ENCODE measurements at places on chromosomes 2 and 18. TPM values are rescaled to one million over a fixed set of nuclear protein-coding genes. Genes with fewer than 3 reads are reported as not detected.

The LOXHD1 gene
- total RNA-seq: 0.48 TPM

The LYG2 gene
- total RNA-seq: not detected

The KCNJ3 gene
- total RNA-seq: not detected

The PAIP2B gene
- total RNA-seq: 3.2 TPM

The KCNG3 gene
- total RNA-seq: not detected

DNA sequence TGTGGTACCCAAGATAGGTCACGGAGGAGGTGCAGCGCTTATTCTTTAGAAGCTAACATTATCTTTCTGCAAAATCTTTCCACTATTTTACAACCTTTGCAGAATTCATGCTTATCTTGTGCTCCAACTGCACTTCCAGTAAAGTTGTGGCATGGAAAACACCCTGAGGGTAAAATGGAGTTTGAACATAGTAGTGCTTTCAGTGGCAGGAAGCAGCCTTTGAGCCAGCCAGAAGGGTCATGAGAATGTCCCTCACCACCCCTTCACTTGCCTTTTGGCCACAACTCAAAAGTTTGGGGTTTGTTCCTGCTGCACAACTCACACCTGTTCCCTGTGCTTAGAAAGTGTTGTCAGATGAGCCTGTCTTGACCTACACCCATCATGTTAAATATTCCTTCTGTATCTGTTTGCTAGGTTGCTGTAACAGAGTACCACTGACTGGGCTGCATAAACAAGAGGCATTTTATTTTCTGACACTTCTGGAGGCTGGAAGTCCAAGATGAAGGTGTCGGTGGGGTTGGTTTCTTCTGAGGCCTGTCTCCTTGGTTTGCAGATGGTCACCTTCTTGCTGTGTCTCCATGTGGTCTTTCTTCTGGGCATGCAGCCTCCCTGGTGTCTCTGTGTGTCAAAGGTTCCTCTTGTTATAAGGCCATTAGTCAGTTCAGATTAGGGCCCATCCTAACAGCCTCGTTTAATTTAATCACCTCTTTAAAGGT is 194.1 kb downstream of the SMAD7 start:
- no peak for DNase-seq

GRCh38 chr2:122886479-122887145 is 1131.2 kb downstream of the TSN start:
- DNase-seq: no peak

DNA sequence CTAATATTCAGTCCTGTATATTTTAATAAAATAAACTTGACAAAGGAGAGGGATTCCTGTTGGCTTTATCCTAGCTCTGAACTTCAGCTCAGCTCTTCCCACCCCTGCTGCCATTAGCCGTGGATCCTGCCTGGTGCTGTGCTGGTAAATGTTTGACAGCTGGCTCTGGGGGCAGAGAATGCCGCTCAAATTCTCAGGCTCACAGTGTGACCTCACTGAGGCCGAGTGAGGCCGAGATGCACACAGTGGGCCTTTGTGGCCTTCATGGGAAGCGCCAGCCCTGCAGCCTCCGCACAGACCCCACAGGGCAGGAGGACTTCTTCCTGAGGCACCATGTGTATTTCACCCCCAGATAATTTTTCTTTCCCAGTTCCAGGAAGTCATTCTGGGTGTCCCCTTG is 16.5 kb upstream of the FAHD2A start:
- no peak for DNase-seq

- DNase-seq: no peak
These were observed 21.3 kb upstream of the NT5C1B start for GRCh38 chr2:18610651-18611050.

- DNase-seq: no peak
These were observed 238.4 kb downstream of the ACTR3 start for GRCh38 chr2:114128263-114128662.

- no peak for DNase-seq
These were observed 163.6 kb upstream of the SETBP1 start for GRCh38 chr18:44517136-44517535.

DNA sequence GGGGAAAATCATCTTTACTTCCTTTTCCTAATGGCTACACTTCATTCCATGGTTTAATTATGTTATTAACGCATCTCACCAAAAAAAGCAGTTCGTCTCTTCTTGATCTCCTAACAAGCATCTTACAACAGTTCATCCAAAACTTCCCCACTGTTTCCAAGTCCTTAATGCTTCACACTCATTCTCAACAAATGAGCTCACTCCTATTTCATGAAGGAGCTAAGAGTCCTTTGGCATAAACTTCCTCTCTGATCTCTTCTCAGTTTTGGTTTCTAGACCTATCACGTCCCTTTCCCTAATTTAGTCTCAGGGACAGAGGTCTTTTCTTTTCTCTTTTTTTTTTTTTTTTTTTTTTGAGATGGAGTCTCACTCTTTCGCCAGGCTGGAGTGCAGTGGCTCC is 205.9 kb upstream of the SLC39A10 start:
- no peak for DNase-seq

DNA sequence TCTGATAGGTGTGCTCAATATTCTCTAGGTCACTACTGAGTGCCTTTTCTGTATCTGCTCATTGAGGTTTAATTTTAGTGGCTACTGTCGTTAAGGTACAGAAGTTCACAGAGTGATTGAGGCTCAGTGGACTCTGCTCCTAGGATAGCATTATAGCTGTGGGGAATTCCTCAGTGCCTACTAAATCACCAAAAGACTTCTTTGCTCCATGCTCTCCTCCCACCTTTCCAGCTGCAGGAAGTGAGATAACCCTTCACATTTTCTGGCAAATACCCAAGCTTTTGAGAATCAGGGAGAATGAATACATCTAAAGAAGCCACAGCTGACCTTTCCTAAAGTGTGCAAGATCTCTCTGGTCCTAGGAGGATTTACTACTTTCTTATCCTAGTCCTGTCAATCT is 95.2 kb upstream of the FSIP2 start:
- no peak for DNase-seq

DNA sequence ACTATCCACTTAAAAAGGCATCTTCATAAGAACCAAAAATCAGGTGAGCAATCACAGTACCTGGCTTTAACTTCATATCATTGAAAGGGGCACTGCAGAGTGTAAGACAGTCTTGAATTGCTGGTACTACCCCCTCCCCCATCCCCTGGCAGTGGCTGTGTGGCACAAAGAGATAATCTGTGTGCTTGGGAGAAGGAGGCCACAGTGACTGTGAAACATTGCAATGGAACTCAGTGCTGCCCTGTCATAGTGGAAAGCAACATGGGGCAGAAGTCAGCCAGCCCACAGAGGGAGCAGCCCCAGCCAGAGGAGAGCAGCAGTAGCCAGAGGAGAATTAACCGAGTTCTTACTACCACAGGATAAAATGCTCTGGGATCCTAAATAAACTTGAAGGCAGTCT is 45.3 kb upstream of the UGP2 start:
- no peak for DNase-seq

DNA sequence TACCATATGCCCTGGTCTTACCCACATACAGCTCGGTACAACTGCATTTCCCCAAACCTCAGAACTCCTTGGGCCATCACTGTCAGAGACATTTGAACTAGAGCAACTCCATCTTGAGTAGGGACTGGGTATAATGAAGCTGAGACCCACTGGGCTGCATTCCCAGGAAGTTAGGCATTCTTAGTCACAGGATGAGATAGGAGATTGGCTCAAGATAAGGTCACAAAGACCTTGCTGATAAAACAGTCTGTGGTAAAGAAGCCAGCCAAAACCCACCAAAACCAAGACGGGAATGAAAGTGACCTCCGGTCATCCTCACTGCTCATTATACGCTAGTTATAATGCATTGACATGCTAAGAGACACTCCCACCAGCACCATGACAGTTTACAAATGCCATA is 131.3 kb downstream of the PIK3C3 start:
- DNase-seq: no peak
